ENCODE measurements at places on chromosomes 4 and X.

DNA sequence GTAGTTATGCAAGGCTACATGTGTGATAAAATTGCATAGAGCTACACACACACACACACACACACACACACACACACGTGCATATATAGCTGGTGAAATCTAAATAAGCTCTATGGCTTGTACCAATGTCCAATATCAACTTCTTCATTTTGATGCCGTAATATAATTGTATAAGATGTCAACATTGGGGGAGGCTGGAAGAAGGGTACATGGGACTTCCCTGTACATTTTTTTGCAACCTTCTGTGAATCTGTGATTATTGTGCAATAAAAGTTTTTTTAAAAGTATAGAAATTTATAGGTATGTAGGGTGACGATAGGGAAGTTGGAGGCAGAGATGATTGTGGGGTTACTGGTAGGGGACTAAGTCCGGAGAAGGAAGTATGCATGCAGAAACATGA lies 105.5 kb downstream of the HDAC8 start:
- DNase-seq: no peak

- DNase-seq: no peak
These were observed 102.9 kb upstream of the ARSJ start for GRCh38 chr4:114082348-114082747.

- DNase-seq: no peak
These were observed 74.0 kb downstream of the ATG4A start for GRCh38 chrX:108165383-108166111.

DNA sequence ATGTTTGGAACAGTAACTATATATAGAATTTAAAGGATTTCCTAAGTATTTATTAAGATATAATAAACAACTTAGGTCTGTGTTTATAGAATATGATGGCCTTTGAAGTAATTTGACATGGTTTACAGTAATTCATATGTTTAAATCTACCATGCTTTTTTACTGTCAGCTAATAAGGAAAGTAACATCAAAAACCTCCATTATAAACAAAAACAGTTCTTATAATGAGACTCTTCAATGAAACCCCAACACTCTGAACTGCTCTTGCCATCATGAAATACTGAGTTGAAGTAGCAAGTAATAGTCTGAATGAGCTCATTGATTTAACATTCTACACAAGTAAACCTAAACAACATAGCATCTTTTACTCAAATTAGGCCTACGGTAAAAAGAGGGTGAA lies 1236.5 kb downstream of the FSTL5 start:
- DNase-seq: no peak

DNA sequence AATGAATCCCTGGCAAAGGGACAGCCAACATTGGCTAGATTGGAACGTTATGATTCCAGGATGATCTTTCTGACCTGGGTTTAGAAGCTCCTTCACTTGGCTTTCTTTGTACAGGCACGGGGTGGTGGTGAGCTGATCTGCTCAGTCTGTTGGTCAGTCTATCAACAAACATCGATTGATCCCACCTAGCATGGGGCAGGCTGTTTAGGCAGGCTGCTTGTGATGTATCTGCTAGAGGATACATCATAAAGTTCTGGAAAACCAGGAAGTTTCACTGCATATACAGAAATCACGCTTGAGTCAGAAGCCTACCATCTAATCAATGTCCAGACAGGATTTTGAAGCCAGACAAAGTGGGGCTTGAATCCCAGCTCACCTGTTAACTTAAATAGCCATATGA lies 6.9 kb downstream of the FRMD7 start:
- DNase-seq: no peak

DNA sequence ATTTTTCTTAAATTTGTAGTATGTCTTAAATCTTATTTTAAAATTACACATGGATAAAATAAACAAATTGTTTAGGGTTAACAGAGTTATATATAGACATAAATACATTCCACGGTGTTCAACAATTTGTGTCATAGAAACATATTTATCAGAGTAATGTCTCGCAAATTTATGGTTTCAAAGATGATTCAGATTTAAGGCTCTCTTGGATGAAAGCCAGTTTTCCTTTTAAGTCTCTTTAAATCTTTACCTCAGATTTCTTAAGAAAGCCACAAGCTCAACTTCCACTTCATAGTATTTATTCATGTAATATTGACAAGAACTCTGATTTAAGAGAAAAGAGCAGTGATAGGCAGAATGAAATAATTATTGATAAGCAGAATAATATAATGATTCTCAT lies 1254.8 kb upstream of the ADGRL3 start:
- no peak for DNase-seq

DNA sequence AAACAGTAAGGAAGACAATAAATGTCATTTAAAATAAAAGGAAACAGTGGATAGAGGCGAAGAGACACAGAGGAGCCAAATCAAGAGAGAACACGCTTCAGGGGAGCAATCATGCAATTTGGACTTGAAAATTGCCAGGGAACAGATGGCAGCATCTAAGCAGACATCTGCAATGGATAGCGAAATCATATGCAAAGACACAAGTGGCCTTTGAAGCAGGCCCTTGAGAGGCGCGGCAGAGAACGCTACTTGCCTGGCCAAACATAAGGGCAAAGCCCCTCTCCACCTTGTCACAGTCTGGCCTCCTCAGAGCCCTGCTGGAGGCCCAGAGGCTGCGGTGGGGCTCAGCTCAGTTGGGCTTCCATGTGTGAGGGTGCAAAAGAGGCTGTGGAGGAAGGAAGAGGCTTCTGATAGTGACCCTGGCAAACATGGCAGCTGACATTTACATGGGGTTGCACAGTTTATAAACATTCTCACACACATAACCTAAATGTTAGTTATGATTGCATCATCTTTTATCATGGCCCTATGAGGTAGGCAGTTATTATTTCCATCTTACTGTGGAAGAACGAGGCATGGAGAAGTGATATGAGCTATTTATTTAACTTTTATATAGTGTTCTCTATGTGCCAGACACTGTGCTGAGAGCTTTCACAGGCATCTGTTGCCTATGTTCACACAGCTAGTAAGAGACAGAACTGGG lies 18.3 kb downstream of the ADGRG4 start:
- DNase-seq: no peak

DNA sequence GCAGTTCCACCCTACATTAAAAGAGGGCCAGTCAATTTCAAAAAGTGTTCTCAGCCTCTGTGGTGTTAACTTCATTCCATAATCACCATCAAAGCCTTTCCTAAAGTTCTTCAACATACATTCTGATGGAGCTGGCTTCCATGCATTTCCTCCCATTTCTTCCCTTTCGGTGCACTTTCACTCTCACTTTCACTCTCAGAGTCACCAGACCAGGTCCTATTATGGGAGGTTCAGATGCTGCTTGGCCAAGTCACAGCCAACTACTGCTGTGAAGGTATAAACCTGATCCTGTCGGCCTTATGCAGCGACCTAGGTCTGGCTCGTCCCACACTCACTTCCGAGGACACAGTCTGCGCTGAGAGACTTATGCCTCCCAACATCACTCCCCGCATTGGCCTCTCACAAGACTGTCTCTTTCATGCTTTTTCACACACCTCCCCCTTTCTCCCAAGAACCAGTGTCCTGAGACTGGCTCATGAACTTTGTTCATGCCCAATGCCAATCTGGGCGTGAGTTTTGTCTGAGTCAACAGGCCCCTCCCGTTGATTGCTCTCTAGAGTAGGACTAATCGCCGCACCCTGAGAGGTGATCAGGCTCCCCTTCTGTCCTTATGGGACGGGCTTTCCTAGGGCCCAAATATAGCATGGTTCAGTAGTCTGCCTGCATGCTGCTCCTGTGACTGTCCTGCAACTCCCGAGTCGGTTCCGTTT lies 60.8 kb upstream of the XAGE1B start:
- DNase-seq: no peak

GRCh38 chr4:153113838-153114105 lies 90.5 kb upstream of the TRIM2 start:
- no peak for DNase-seq

GRCh38 chr4:108729731-108730130 lies 33.1 kb downstream of the ETNPPL start:
- no peak for DNase-seq

DNA sequence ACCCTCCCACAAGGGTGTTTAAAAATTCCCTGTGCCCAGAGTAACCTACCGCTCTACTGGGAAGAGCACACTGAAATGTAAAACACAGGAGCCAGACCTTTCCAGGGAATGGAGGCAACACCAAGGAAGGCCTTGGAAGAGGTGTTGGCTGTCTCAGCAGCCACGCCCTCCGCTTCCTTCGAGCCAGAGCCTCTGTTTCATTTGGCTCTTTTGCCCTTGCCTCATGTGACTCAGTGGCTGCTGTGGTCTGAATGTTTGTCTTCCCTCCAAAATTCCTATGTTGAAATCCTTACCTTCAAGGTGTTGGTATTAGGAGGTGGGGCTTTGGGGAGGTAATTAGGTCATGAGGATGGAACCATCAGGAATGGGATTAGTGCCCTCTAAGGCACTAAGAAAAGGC lies 11.3 kb downstream of the SCD5 start:
- DNase-seq: no peak

DNA sequence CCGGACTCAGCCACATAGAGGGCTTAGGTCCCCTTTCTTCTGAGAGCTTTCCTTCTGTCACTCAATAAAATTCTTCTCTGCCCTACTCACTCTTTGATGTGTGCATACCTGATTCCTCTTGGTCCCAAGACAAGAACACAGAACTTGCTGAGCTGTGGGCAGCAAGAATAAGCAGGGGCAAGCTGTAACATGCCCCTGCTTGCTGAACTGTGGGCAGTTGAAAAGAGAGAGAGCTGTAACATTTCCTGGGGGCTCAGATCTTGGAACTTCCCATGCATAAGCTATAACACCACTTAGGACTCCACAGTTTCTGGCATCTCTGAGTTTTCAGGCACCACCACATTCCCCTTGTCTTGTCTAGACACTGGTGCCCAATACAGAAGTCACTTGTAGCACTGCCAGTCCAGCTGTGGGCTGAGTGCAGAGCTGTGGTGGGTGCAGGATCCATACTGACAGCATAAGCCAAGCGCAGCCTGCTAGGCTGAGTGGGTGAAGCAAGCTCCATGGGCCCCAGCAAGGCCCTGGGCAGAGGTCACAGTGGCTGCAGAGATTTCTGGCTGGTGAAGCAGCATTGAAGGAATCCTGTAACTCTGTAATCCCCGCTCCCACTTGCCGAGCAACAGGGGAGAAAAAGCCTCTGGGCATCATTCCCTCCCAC lies 241.2 kb downstream of the PCDH10 start:
- no peak for DNase-seq

- no peak for DNase-seq
These were observed 11.8 kb downstream of the NUDT11 start for GRCh38 chrX:51484616-51485015.

DNA sequence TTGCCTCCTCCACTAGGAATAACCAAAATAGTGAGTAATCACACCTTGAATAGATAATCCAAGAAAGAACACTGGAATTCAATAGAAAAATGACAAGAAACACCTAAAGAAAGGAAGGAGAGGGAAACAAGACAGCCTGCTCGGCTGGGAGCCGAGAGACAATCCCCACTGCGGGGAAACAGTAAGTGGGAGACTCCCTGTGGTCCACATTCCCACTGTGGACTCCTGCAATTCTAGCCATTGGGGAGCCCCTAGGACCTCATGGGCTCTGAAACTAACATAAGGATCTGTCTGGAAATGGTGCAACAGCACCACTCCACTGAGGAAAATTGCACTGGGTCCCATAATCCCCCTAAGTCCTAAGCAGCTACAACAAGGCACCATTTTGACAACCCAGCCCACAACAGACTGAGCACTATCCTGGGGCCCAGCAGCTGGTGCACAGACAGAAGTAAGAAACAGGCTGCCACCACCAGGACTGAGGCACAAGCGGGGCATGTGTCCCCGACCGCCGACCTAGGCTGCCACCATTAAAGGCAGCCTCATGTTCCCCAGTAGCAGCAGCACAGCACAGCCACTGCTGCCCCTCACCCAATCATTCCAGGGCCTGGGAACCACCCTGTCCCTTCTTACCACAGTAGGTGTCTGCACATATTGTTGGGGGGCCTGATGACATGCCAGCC lies 14.2 kb downstream of the LRBA start:
- DNase-seq: no peak

GRCh38 chr4:60201052-60201673 lies 999.0 kb upstream of the ADGRL3 start:
- no peak for DNase-seq

All from activated T-helper 1 cell treated with anti-CD3 and anti-CD28 coated beads, Interleukin-2, amount 50 U/mL, for 16 hours (primary cell).